ENCODE measurements at places on chromosomes 3 and 15.

DNA sequence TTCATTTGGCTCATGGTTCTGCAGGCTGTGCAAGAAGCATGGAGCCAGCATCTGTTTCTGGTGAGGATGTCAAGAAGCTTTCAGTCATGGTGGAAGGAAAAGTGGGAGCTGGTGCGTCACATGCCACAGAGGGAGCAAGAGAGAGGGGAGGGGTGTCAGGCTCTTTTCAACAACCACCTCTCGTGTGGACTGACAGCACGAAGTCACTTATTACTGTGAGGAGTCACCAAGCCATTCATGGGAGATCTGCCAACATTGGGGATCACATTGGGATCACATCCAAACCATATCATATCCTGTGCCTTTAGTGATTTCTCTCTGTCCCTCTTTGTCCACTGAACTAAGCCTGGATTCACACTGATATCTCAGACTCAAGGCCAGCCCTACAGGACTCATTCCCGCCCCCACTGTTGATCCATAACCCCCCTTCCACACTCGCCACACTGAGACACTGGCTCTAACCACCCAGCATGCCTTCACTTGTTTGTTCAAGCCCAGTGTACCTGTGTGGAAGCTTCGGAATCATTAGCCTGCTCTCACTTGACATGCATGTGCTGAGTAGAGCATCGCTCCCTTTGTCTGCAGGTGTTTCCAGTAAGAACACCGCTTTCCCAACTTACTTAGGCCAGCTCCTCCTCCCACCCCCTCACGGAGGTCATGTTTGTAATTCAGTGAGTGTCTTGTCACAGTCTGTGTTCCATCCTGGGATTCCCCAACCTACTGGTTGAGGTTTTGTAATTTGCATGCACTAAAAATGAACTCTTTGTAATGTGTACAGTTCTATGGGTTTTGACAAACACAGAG, 132.2 kb downstream of the KLF13 start:
- DNase-seq, result peak; percentile 44

- peak; percentile 8 for DNase-seq
These were observed 41.8 kb downstream of the AQR start for GRCh38 chr15:34927726-34928125.

DNA sequence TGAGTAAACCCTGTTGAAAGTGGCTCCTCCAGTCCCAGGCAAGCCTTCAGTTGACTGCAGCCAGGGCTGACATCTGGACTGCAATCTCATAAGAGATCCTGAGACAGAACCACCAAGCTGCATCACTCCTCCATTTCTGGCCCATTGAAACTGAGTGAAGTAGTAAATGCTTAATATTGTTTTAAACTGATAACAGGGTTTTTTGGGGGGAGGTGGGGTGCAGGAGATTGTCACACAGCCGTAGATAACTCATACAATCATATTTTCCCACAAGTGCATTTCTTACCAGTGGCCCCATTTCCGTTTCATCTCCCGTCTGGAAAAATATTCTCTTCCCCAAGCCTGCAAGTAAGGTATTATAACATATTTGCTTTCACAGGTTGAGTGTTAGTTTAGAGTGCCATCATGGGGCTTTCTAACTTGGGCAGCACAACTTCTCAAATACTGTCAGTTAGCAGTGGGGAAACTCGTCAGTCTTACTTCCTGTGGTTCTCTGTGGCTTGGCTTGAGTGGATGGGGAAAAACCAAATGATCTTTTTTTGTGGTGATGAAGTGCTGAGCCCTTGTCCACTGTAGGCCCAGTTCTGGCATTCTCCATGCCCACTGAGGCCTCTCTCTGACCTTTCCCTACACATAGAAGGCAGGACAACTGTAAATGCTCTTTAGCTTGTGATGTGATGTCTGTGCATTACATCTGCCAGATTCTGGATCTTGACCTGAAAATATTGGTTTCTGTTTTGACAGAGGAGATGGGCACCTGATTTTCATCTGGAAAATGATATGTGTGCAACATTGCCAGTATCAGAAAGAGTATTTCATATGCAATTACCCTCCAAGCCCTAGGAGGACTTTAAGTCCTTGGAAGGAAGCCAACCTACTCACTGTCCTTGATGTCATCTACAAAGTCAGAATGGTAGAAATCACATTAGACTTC, 90.1 kb upstream of the BHLHE40 start:
- peak; percentile 41 for DNase-seq

- peak; percentile 100 for DNase-seq
These were observed 20.3 kb downstream of the PPCDC start for GRCh38 chr15:75043509-75044257.

- no peak for DNase-seq
These were observed 46.0 kb downstream of the RPL39L start for GRCh38 chr3:187093320-187093719.

- no peak for DNase-seq
These were observed 15.4 kb downstream of the RAB6B start for GRCh38 chr3:133880287-133880686.

- peak; percentile 23 for DNase-seq
These were observed 80.1 kb downstream of the AQR start for GRCh38 chr15:34889476-34889875.

GRCh38 chr15:95557226-95558046, 773.1 kb upstream of the NR2F2 start:
- DNase-seq, result peak; percentile 95

DNA sequence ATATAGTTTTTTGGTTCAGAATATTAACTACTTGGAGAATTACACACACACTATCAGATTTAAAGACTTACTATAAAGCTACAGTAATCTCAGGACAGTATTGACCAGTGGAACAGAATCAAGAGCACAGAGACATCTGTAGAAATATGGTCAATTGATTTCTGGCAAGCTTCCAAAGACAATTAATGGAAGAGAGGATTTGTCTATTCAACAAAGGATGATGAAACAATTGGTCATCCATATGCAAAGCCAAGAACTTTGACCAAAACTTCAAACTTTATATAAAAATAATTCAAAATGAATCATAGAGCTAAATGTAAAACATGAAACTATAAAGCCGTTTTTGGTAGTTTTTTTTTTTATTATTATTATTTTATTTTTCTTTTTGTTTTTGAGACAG, 29.8 kb upstream of the MB21D2 start:
- DNase-seq, result no peak

- DNase-seq, result no peak
These were observed 343.0 kb downstream of the PLOD2 start for GRCh38 chr3:145817870-145818483.

- DNase-seq, result peak; percentile 75
These were observed 303.4 kb upstream of the MME start for GRCh38 chr3:154776549-154777225.

- peak; percentile 74 for DNase-seq
These were observed 61.4 kb downstream of the IGF2BP2 start for GRCh38 chr3:185763347-185764005.

GRCh38 chr15:38696790-38697495, 132.3 kb upstream of the RASGRP1 start:
- DNase-seq, result peak; percentile 55

GRCh38 chr3:39384665-39385000, 1.5 kb downstream of the SLC25A38 start:
- DNase-seq, result no peak

DNA sequence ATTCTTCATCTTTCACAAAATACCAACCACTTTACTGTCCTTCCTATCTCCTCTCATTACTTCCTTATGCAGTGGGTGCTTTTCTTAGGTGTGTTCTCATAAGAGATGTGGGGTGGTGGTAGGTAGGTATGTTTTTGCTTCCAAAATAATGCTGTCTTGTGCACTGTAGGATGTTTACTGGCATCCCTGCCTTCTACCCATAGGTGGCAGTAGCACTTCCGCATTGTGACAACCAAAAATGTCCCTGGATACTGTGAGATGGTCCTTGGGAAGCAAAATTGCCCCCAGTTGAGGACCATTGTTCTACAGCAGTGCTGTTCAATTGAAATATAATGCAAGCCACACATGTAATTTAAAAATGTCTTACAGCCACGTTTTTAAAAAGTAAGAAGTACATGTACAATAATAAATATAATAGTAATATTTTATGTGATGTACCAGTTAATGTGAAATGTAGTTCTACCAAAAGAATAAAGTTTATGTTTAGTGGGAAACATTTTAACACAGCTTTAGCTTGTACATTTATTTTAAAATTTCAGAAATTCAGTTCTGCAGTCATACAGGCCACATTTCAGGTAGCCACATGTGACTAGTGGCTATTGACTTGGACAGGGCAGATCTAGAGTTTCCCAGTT, 75.2 kb downstream of the NEO1 start:
- DNase-seq, result peak; percentile 21

DNA sequence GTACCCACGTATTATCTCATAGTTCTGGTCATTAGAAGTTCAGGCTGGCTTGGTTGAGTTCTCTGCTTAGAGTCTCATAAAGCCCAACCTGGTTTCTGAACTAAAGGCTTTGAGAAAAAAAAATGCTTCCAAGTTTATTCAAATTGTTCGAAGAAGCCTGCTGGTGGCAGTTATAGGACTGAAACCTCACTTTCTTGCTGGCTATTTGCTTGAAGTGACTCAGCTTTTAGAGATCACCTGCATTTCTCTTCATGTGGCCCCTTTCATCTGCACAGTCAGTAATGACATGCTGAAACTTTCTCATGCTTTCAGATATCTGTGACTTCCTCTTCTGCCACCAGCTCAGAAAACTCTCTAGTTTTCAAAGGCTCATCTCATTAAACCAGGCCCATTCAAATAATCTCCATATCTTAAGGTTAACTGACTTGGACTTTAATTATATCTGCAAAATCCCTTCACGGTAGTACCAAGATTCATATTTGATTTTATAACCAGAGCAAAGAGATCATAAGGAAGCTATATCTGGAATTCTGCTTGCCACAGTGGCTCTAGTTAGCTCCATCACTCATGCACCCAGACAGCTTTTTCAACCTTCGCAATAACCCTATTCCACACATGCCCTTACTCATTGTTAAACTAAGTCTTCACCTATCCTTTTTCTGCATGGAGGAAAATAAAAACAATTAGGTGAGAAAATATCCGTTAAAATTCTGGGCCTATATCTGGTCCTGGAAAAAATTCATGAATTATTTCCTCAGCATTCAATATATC, 433.8 kb upstream of the CBLB start:
- DNase-seq, result no peak

GRCh38 chr15:98889930-98890695, 117.5 kb downstream of the PGPEP1L start:
- DNase-seq, result peak; percentile 88

DNA sequence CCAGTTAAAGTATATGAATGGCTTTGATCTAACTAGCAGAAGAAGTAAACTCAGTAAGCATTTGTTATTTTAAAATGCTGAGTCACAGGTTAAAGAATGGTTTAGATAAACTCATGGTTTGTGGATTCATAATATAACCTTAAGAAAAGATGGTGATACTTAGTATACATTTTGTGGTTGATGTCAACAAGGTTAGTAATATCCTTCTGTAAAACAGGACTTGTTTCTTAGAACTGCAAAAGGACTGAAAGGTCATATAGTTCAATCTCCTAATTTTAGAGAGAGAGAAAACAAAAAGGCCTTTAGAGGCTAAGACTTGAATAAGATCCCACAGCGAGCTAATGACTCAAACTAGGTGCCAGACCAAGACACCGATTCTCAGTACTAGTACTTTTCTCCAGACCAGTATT, 50.0 kb downstream of the STRIT1 start:
- DNase-seq, result peak; percentile 15

GRCh38 chr3:150779402-150779858, 16.5 kb upstream of the SIAH2 start:
- no peak for DNase-seq

DNA sequence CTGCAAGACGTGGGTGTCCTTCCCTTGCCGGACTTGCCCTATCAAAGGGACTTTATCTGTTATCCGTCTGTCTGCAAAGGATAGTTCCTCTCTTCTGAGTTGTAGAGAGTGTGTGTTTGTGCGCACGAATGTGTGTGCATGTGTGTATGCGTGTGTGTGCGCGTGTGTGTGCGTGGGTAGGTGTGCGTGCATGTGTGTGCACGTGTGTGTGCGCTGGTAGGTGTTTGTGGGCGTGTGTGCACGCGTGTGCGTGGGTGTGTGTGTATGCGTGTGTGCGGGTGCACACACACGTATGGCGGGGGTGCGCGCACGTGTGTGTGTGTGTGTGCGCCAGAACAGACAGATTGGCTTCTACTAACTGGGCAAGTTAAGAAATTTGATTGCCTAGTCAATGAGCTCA, 4.1 kb upstream of the BMF start:
- no peak for DNase-seq

- DNase-seq, result peak; percentile 17
These were observed 22.0 kb downstream of the AADAC start for GRCh38 chr3:151835751-151836525.

DNA sequence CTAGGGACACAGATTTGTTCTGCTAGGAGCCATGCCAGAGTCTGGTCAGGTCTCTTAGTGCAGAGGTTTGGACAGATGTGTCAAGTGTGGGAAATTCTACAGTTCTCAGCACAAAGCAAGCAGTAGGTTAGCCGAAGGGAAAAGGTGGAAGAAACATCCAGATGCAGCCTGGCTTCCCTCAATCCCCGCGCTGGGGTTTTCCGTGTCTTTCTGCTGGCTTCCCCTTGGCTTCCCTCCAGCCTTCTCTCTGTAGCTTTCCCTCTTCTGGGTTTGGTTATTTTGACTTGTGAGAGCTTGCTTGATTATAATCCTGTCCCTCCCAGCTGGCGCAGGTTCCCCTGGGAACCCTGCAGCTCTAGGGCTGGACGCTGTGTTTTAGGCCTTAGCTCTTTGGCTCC, 4.1 kb downstream of the TF start:
- DNase-seq, result no peak

- DNase-seq, result no peak
These were observed 635.8 kb downstream of the SQOR start for GRCh38 chr15:46270481-46271147.

DNA sequence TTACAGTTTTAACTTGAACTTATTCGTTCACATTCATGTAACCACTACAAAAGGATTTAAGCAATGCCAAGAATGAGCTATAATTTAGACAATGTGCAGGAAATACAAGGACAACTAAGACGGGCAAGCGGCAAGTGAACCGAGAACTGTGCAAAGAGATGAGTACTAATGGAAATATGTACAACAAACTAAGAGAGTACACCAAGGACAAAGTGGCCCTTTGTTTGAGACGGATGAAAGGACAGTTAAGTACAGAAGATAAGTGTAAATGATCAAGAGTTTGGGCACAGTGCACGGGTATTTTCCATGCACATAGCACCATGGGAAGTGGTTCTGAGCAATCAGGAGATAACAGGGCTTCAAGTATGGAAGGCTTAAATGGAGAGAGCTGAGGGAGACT, 281.7 kb downstream of the ROBO2 start:
- no peak for DNase-seq

DNA sequence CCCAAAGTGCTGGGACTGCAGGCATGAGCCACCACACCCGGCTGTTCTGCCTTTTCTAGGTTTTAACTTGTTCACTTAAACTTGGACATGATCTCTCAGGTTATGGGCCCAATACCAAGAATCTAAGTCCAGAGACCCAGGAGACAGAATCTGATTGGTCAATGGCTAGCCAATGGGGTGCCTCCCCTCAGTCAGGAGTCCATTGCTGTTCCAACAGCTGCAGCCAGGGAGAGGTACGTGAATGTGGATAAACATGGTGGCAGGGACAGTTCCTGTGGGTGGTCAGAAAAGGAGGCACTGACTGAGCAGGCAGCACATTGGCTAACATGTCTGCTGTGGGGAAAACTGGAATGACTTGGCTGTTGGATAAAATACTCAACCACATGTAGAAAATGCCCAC, 140.3 kb downstream of the RPLP1 start:
- DNase-seq, result no peak

Measured in amniotic epithelial cell (primary cell).